ENCODE measurements at places on chromosomes 7 and 10.

DNA sequence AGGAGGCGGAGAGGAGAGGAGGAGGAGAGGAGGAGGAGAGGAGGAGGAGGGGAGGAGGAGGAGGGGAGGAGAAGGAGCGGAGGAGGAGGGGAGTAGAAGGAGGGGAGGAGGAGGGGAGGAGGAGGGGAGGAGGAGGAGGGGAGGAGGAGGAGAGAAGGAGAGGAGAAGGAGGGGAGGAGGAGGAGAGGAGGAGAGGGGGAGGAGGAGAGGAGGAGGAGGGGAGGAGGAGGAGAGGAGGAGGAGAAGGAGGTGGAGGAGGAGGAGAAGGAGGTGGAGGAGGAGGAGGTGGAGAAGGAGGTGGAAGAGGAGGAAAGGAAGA is 15.5 kb upstream of the CRCP start:
- no peak for DNase-seq

GRCh38 chr10:43942096-43942850 is 293.6 kb upstream of the ZNF32 start:
- no peak for DNase-seq

GRCh38 chr7:89994483-89994882 is 159.8 kb upstream of the STEAP1 start:
- no peak for DNase-seq

- no peak for DNase-seq
Observed at GRCh38 chr10:5609952-5610616, 56.3 kb downstream of the ASB13 start.

DNA sequence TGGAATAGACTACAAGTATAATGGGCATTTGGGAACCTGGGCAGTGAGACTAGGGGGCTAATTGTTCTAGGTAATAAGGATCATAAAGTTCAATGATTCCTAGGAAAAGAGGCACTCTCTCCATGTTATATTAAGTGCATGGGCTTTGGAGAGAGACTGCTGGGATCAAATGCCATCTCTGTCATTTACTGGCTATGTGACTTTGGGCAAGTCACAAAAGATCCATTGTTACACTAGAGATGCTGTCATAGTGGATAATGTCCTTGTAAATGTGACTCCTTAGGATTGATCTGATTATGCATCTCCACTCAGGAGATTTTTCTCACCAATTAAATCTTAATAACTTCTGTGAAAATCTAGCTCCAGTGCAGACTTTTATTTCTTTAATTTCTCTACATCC is 156.3 kb upstream of the CACNA2D1 start:
- DNase-seq = no peak

DNA sequence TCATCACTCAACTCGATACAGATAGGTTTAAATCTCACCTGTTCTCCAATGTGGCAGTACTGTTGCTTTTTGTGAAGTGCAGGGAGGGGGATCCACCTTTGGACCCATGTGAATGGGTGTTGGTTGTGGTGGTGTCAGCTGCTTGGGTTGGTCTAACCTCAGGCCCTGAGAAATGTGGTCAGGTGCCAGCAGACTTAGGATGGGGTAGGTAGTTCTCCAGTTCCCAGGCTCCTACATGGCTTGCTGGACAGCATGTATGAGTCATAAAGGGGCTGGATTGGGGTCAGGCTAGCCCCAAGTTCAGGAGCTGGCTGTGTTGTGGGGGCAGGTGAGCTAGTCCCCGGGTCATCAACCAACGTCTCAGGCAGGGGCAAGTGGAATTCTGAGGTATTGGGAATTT is 472.6 kb upstream of the CNTNAP2 start:
- DNase-seq = no peak

DNA sequence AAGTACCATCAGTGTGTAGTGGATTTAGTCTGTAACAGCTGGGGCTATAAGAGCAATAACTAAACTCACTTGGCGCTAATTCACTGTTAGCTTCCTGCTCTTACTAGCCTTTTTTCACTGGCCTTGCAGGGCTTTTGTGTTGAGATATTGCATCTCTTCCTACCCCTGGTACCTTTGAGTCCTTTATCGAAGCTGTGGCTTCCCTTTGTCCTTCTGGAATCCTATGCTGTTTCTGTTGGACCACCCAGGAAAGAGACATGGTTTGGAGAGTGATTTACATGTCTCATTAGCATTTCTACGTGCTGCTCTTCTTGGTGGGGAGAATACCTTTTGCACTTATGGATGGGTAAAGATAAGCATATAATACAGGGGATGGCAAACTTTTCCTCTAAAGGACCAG is 103.8 kb downstream of the MLLT10 start:
- DNase-seq = no peak

DNA sequence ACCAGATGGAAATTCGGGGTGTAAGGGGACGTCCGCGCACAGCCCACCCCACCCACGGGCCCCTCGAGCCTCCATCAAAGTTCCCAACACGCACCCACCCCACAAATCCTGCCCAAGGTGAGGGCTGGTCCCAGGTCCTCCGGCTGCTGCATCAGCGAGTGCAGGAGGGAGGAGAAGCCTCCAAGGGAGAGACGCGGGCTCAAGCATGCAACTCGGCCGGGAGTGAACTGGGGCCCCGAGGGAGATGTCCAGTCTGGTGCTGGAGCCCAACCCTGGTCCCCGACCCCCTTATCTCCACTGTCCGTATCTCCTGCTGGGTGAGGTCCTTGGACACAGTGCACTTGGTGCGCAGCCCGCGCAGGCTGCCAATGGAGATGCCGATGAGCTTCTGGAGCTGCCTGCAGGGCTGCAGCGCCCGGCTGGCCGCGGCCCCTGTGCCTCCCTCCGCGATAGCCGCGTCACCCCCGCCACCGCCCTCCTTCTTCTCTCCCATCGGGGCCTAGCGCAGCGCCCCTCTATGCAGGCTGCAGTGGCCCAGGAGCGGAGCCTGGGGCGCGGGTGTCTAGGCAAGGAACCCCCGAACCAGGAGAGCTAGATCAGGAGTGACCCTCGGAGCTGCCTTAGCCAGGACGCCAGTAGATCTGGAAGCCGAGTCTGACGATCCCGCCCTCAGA is 489.2 kb downstream of the ZNF33B start:
- no peak for DNase-seq

DNA sequence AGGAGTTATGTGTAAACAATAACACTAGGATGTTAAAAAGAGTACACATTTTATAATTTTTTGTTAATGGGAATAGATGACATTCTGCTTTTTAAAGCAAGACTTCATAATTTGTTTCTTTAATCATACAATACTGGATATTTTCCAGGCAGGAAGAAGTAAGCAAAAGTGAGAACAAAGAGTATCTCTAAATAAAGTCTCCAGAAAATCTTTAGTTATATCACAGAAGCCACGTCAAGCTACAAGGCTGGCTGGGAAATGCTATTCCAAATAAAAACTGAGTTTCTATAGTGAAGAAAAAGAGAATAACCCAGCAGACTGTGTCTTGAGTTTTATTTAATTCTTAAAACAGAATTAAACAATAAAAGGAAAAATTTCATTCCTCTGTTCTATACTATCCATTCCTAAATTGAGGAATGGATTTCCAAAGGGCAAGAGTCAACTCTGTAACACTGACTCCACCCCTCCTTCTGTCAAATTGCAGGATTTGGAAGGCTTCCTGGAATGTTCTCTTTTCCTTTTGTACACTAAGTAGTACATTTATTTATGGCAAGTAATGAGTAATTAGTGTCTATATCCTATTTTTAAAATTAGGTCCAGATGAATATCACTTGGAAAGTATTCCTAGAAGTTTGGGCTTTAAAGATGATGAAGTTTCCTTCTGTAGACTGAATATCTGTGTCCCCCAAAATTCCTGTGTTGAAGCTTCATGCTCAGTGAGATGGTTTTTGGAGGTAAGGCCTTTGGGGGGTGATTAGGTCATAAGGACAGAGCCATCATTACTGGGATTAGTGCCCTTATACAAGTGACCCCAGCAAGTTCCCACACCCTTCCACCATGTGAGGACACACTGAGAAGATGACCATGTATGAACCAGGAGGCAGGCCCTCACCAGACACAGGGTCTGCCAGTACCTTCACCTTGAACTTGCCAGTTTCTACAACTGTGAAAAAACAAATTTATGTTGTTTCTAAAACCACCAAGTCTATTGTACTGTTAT is 290.9 kb downstream of the CRPPA start:
- peak; percentile 4 for DNase-seq

- DNase-seq = no peak
Observed at GRCh38 chr7:1354661-1355567, 104.4 kb downstream of the MICALL2 start.

- DNase-seq = no peak
Observed at GRCh38 chr10:92688573-92688926, 1.2 kb upstream of the HHEX start.

DNA sequence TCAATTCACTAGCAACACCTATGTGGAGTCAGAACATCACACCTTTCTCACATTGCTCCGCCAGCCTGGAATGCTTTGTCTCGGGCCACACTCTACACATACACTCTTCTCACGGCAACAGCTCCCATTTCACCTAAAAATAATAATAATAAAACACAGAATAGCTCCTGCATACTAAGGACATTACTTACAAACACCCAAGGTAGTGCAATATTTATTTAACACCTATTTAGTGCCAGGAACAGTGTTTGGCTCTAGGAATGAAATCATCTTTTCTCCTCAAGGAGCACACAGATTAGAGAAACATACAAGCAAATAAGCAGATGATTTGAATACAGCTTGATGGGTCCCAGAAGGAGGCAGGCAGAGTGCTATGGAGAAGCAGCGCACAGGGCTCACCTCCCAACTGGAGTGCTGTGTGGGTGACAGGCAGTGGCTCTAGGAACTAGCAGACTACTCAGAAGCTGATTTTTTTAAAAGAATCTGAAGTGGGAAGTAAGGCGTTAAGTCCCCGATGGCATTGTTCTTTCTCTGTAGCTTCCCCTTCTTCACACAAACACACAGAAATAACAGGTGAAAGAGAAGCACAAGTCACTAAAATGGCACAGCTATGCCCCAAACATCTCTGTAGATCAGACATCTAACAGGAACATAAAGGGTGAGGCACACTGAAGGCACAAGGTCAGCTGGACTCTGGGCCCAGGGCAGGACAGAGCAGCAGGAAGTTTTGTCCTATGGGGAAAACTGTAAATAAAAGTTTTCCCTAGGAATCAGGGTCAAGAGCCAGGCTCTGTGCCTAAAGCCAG is 16.7 kb downstream of the USP6NL start:
- DNase-seq = no peak

DNA sequence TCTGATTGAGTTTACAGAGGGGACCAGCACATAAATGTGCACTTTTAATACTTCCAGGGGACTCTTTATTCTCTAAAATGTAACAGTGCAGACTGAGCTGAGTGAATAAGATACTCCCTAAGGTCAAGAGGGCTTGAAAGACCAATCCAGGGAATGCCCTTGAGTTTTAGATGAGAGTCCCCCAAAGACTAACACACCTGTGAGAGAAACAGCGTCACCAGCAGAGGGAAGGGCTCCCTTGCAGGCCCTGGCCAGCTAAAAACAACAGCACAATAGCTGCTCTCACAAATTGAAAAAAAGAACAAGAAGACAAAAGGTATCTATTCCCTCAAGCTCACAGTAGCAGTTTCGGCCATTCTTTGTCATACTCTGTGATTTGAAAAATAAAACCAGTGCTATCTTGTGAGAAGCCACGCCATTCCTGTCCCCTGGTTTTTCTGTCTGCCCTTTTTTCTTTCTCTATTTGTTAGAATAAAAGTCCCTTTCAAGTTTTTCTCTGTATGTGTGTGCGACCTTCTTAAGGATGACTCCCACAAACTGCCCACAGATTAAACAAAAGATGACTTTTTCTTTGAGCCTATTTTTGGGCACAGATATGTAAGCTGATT is 230.4 kb upstream of the BMPER start:
- DNase-seq = no peak

DNA sequence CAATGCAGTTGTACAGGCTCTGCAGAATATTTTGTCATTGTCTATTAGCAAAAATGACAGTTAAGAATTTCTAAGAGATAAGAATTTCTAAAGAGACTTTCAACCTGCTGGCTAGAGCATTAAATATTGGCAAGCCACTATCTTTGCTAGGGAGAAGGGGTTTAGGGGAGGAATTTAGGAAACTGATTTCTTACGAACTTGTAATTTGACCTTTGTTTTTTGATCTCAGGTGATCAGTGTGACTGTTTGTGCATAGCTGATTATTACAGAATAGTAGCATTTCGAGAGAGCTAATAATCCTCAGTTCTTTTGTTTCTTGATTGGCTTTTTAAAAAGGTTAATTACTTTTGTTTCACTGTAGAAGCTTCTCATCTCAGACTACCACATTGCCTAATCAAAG is 68.1 kb downstream of the ST7 start:
- no peak for DNase-seq

- DNase-seq = no peak
Observed at GRCh38 chr7:29360633-29361625, 166.4 kb downstream of the CHN2 start.

Measured in occipital lobe (tissue), 3 donors.